Suppressor macrophage (primary cell): ENCODE measurements at places on chromosomes 6 and 20.
A peak's percentile ranks its signal among the peaks of the same experiment; 100 is the strongest.

DNA sequence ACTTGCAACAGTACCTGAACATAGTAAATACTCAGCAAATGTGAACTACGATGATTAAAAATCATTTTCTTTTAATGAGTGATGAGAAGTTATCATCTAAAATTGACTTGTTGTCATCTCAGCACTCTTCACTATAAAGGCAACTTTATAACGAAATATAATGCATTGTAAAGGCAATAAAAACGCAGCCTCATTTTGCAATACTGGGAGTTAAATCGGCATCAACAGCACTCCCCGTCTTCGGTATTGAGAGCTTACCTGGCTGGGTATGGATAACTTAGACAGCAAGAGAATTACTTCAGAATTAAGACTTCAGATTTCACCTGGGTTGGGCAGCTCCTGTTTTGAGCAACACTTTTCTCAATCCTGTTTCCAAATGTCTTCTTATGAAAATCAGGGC is 20.8 kb downstream of the NKX2-2 start:
- no peak for DNase-seq

- no peak for DNase-seq
These were observed 30.1 kb downstream of the SF3B5 start for GRCh38 chr6:144065213-144065660.

DNA sequence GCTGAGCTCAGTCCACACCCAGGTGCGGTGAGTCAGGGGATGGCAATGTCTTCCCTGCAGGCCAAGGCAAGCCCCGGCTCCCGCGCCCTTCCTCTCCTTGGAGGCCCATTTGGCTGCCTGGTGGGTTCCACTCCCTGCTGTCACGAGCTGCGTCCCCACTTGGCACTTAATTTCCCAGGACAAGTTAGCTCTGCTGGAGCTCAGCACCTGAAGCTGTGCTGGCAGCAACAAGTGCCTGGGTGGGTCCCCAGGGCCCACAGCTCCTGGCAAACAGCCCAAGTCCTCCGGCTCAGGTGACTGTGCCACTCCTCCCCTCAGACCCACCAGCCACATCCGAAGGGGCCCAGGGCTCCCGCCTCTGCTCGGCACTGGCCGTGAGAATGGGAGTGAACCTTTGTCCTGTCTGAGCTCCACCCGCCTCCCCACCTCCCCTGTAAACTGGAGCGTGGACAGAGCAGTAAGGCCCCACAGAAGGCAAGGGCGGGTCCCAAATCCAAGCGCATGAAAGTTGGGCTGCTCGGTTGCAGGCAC is 16.9 kb downstream of the LAMA5 start:
- DNase-seq = no peak

GRCh38 chr6:2773449-2773848 is 8.3 kb downstream of the WRNIP1 start:
- DNase-seq = no peak

- peak; percentile 91 for DNase-seq
These were observed 57.5 kb downstream of the RIN2 start for GRCh38 chr20:19815553-19815991.

DNA sequence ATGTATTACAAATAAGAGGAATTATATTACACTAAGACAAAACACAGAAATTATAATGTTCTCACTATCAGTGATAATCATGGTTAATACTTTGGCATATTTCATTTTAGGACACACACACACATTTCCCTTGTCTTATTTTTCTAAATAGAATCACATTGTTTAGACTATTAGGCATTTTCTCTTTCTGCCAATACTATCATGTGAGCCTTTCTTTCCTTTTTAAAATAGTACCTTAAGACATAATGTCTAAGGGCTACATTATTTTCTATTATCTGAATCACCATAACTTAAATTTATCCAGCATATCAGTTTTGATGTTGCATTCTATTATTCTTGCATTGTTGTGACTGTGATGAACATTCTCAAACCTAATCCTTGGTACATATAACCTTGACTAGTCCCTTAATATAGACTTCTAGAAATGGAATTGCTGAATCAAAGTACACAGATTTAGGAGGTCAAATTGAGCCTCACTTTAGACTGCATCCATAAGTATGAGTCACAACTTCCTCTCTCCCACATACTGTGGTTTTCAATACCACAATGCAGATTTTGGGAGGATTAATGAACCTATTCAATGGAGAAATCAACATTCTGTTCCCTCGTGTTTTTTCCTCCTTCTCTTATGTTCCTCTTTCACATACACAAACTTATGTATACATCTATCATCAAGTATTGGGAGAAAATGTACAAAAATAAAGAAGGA is 212.6 kb downstream of the MOXD1 start:
- peak; percentile 15 for DNase-seq

DNA sequence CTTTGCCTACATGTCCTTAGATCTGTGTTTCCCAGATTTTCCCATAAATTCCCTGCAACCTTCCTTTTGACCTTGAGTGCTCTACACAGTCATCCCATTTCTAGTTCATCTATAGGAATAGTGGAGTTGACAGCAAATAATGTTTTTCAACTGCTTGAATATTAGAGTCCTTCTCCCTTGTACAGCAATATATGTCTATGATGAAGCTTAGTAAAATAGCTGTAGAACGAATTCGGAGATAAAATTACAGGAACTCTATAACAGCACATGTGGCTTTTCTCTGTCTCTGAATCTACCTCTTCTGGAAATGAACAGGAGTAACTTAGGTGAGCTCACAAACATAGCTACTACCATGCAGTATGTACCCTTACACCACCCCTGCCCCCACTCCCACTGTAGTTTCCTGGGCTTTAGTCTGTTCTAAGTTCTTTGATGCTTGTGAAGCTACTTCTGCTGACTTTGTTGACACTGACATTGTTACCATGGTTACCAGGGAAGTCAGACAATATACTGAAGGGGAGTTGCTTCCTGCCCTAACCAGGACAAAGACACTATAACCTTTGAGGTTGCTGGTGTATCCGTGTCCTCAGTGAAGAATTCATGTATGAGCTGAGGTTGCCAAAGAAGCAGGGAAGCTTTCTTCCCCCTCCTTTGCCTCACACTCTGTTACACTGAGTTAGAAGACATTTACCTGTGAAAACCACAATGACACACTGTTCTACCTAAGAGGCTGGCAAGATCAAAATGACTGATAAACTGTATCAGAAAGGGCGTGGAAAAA is 35.8 kb upstream of the SHLD1 start:
- DNase-seq = no peak

- DNase-seq = no peak
These were observed 225.9 kb upstream of the BTBD3 start for GRCh38 chr20:11691766-11692165.

GRCh38 chr6:81309811-81310210 is 442.7 kb downstream of the TENT5A start:
- DNase-seq = no peak

DNA sequence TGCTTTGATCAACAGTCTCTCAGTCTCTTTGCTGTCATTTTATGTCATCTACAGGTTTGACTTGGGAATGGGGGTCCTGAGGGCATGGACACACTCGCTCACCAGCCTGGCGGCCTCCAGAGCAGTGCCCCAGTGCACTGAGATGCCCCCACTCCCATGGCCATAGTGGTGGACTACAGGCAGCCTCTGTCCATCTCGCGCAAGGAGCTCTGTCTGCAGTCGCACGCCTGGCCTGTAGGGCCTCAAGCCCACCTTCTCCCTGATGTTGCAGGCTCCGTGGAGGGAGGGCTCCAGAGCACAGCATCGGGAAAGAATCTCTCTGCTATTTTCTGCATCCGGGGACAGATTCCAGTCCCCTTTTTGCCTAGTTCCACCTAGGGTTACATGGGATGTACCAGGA is 22.6 kb downstream of the DDO start:
- DNase-seq = no peak

DNA sequence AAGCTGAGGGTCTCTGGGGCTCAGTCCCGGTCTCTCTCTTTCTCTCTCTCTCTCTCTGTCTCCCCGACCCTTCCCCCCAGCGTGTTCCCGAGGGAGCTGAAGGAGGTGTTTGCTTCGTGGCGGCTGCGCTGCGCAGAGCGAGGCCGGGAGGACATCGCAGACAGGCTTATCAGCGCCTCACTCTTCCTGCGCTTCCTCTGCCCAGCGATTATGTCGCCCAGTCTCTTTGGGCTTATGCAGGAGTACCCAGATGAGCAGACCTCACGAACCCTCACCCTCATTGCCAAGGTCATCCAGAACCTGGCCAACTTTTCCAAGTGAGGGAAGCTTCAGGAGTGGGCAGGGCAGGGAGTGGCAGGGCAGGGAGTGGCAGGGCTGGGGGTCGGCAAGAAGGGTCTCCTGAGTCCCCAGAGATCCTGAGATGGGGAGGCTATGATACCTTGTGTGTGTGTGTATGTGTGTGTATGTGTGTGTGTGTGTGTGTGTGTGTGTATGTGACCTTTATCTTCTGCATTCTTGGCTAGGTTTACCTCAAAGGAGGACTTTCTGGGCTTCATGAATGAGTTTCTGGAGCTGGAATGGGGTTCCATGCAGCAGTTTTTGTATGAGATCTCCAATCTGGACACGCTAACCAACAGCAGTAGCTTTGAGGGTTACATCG is 13.6 kb upstream of the ZBTB9 start:
- DNase-seq = no peak

DNA sequence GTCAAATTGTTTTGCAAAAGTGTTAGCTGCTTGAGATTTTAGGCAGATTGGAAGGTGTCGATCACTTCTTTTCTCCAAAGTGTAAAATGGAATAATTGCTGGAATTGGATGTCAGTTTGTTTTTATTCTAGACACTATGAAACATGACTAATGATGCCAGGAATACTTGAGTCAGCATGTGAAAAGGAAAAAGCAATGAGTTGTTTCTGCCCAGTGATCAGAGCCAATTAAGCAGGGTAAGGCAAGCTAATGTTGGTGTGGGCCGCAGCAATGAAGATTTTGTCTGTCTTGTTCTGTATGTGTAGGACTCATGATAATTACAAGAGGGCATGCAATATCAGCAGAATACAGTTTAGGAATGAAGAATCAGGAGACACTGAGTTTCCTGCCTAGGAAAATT is 110.3 kb downstream of the CARMIL1 start:
- DNase-seq = no peak

DNA sequence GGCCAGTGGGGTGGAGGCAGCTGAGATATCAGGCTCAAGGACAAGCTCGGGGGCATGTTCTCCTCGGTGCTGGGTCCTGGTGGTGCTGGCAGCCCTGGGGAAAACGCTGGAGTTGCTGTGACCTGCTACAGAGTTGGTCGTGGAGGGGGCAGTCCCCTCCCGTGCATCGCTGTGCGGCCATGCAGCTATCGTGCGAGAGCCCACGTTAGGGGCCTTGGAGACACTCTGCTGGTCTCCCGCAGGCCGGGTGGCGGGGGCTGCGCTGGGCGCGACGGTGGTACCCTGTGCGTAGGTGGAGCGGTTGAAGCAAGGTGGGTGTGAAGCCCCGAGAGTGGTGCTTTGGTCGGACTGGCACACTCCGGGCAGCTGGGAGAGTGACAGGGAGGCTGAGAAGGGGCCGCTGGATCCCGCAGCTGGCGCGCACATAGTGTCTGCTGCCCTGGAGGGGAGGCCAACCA is 12.0 kb downstream of the LRRN4 start:
- no peak for DNase-seq

- no peak for DNase-seq
These were observed 121.6 kb downstream of the HIVEP2 start for GRCh38 chr6:142823256-142823902.

DNA sequence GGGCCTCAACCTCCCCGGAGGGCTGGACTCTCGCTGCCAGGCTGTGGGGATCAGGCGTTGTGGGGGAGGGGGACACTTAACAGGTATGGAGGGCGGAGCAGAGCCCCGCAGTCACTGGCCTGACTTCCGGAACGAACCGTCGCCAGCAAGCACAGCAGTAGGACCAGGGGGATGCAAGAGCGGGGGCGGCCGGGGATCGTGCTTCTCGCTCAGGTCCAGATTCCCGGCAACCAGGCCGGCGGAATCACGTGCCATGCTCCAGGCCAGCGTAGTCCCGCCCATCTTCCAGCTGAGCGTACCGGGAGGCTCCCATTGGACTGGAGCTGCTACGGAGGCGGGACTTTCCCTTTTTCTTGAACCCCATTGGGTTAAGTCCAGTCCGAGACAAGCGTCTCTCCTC is 10.0 kb upstream of the POU5F1 start:
- DNase-seq = peak; percentile 88

- no peak for DNase-seq
These were observed 12.9 kb downstream of the PHACTR1 start for GRCh38 chr6:12729467-12729866.

DNA sequence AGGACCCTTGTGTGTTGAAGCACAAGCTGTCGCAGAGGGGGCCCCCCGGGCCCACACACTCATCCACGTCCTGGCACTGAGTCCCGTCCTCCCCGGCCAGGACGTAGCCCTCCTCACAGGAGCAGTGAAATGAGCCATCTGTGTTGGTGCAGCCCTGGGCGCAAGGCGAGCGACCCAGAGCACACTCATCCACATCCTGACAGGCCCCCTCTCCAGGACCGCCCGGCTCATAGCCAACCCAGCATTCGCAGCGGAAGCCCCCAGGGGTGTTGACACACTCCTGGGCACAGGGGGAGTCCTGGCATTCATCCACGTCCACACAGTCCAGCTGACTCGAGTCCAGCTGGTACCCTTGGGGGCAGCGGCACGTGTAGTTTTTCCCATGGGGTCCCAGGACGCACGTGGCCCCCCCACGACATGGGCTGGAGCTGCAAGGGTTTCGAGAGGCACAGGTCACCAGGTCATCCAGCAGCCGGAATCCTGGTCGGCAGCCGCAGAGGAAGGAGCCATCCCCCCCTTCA is 1.2 kb downstream of the CD93 start:
- no peak for DNase-seq

- no peak for DNase-seq
These were observed 853 bp downstream of the SLC22A3 start for GRCh38 chr6:160349020-160349441.

DNA sequence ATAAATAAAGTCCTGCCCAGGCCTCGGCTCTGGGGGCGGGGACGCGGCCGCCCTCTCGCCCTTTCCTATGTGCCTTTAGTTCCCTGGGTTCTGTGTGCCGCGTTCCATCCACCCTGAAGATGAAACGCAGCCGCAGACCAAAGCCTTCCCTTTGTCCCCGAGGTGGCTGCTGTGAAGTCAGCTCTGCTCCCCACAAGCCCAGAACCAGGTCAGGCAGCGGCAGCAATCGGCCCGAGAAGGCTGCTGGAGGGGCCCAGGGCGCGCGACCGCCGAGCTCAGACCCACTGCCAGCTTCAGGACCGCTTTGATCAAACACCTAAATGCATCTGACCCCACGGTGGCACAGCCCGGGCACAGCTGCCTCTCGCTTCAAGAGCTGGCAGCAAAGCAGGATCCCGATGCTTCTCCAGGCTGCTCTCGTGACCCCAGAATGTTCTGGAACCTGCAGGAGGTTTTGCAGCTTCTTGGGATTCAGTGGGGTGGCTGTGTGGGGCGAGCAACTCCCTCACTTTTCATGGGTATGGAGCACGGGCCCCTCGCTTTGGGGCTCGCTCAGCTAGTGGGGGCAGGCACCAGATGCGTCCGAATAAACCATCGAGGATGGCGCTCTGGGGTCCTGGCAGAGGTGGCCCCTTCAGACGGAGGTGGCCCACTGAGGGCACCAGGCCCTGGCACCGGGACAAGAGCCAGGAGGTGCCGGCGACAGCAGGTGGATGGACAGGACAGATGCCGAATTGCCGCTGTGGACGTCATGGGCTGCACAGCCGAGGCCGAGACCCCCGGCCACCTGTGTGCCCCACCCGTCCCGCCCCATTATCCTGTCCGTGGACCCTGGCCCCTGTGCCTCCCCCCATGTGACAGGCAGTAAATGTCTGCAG is 13.0 kb downstream of the CHRNA4 start:
- DNase-seq = no peak

- no peak for DNase-seq
These were observed 112.5 kb downstream of the EDN3 start for GRCh38 chr20:59412875-59413284.
